Smooth muscle cell of trachea (primary cell): ENCODE measurements at places on chromosomes 16 and 17. TPM values are rescaled to one million over a fixed set of nuclear protein-coding genes. Genes with fewer than 3 reads are reported as not detected.

The CFAP20 gene
- total RNA-seq, result 23.2 and 32.0 TPM in 2 replicates

The MT1A gene
- total RNA-seq, result 1.5 and 1.7 TPM in 2 replicates

The RAMP2 gene
- total RNA-seq, result not detected in 2 replicates

The MATCAP1 gene
- total RNA-seq, result 20.8 and 24.9 TPM in 2 replicates

The KRTAP4-5 gene
- total RNA-seq, result not detected in 2 replicates

The SOCS7 gene
- 9.9 and 11.9 TPM in 2 replicates for total RNA-seq

The CLEC3A gene
- total RNA-seq, result not detected in 2 replicates
